ENCODE measurements at places on chromosomes 2 and 18.

DNA sequence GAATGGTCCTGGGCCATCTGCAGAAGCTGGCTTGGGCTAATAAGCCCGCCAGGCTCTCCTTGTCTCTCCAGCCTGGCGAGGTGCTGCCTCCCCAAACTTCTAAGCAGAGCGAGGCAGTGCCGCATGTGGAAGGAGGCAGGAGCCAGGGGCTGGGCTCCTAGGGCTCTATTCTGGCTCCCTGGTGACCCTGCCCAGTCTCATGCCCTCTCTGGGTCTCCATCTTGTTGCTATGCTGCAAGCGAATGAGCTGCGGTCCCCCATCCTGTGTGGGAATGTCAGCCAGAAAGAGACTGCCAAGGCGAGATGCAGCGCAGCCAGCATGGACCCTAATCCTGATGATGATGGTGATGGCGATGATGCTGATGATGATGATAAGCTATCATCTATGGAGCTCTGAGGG, 48.7 kb downstream of the TNS1 start:
- peak overlapping the region; percentile 92 for H3K27ac ChIP-seq
- peaks cover 37% of the 10 kb centered on the region for H3K4me1 ChIP-seq
- H3K27me3 ChIP-seq: no peaks in the 10 kb centered on the region
- no peak for DNase-seq
- no peaks in the 10 kb centered on the region for H3K36me3 ChIP-seq

DNA sequence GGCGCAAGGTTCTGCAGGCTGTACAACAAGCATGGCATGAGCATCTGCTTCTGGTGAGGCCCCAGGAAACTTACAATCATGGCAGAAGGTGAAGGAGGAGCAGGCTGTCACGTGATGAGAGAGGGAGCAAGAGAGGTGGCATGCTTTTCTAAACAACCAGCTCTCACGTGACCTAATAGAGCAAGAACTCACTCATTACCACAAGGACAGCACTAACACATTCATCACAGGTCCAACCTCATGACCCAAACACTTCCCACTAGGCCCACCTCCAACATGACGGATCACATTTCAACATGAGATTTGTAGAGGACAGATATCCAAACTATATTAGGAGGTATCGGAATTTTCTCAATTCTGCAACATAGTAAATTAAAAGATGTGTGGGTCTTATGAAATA, 108.8 kb upstream of the DLX2 start:
- DNase-seq: no peak
- no peak overlapping the region for H3K27ac ChIP-seq
- no peaks in the 10 kb centered on the region for H3K4me1 ChIP-seq
- H3K4me3 ChIP-seq: no peak overlapping the region
- no peaks in the 10 kb centered on the region for H3K36me3 ChIP-seq

GRCh38 chr2:15555760-15556193, 5.4 kb downstream of the NBAS start:
- H3K4me1 ChIP-seq: no peaks in the 10 kb centered on the region
- no peak overlapping the region for H3K4me3 ChIP-seq
- H3K36me3 ChIP-seq: peaks cover 7% of the 10 kb centered on the region
- H3K27me3 ChIP-seq: no peaks in the 10 kb centered on the region

GRCh38 chr2:27587025-27587424, 4.2 kb downstream of the ZNF512 start:
- no peak overlapping the region for H3K27ac ChIP-seq
- H3K4me1 ChIP-seq: peaks cover 17% of the 10 kb centered on the region
- H3K27me3 ChIP-seq: no peaks in the 10 kb centered on the region
- no peak for DNase-seq
- H3K36me3 ChIP-seq: no peaks in the 10 kb centered on the region

DNA sequence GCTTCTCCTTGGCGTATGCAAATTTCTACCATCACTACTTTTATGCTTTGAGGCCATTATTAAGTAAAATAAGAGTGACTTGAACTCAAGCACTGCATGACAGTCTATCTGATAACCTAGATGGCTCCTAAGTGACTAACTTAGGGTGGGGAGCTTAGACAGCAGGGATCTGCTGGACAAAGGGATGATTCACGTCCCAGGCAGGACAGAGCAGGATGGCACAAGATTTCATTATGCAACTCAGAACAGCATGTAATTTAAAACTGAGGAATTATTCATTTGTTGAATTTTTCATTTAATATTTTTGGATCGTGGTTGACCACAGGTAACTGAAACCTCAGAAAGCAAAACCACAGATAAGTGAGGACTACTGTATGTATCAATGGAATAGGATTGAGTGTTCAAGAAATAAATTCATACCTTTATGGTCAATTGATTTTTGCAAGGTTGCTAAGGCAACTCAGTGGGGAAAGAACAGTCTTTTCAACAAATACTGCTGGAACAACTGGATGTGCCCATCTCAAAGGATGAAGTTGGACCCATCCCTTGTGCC, 115.3 kb downstream of the MBD2 start:
- no peak for DNase-seq
- no peaks in the 10 kb centered on the region for H3K36me3 ChIP-seq
- H3K27ac ChIP-seq: no peak overlapping the region
- no peaks in the 10 kb centered on the region for H3K27me3 ChIP-seq

DNA sequence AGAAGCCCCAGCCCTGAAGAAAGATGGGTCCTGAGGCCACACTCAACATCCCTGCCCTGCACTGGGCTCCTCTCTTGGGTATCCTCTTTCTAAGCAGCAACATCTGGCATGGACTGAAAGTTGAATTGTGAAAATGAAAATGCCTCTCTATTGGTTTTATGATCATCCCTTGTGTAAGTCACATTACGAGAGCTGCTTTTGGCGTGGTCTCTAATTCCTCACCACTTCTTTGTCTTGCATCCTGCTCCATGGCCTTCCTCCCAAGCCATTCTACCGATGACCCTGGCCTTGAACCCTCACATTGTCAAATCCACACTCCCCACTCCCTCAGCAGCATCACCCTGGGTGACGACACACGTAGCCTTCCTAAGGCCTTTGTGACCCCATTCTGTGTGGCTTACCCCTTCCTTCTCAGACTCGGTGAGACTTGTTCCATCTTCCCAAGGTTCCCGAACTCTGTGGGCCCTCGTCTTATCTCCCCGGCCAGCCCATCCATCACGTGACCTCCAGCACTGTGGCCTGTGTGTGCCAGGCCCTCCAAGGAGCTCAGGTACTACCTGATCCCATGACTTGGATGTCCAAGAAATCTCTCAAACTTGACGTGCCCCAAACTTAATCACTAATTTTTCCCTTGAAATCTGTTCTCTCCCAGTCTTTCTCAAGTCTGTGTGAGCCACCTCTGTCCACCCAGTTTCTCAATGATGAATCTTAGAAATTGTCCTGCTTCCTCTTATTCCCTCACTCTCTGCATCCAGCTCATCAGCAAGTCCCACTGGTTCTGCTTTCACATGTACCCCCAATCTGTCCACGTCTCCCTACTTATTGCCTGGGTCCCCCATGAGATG, 194.7 kb upstream of the HS6ST1 start:
- H3K27me3 ChIP-seq: no peaks in the 10 kb centered on the region
- no peak overlapping the region for H3K27ac ChIP-seq
- no peak for DNase-seq
- no peaks in the 10 kb centered on the region for H3K4me1 ChIP-seq
- no peaks in the 10 kb centered on the region for H3K36me3 ChIP-seq

- H3K4me1 ChIP-seq: no peaks in the 10 kb centered on the region
- no peaks in the 10 kb centered on the region for H3K27me3 ChIP-seq
- H3K36me3 ChIP-seq: no peaks in the 10 kb centered on the region
- no peak overlapping the region for H3K27ac ChIP-seq
These were observed 16.0 kb upstream of the SPHKAP start for GRCh38 chr2:228197504-228197903.

DNA sequence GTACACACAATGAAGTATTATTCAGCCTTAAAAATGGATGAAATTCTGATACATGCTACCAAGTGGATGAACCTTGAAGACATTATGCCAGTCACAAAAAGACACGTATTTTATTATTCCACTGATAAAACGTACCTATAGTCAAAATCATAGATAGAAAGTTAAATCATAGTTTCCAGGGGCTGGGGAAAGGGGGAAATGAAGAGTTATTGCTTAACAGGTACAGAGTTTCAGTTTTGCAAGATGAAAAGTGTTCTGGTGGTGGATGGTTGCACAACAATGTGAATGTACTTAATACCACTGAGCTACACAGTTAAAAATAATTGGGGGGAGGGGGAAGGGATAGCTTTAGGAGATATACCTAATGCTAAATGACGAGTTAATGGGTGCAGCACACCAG, 279.0 kb upstream of the STON1 start:
- peaks cover 20% of the 10 kb centered on the region for H3K4me1 ChIP-seq
- H3K27me3 ChIP-seq: no peaks in the 10 kb centered on the region
- H3K36me3 ChIP-seq: no peaks in the 10 kb centered on the region
- no peak overlapping the region for H3K27ac ChIP-seq
- DNase-seq: no peak

All from ascending aorta (tissue), 2 donors.